ENCODE measurements at places on chromosomes 7 and 10. TPM values are rescaled to one million over a fixed set of nuclear protein-coding genes. Genes with fewer than 3 reads are reported as not detected.

The C10orf53 gene
- not detected for total RNA-seq

The IDI2 gene
- total RNA-seq = not detected

The CAMK1D gene
- total RNA-seq = 0.15 TPM

The SPDYE6 gene
- total RNA-seq = not detected

The NEUROD6 gene
- not detected for total RNA-seq

The OR2A1 gene
- total RNA-seq = not detected

The FAS gene
- 25.5 TPM for total RNA-seq

The FAM107B gene
- 8.7 TPM for total RNA-seq

The VSIR gene
- total RNA-seq = 10.1 TPM

The EPHB6 gene
- total RNA-seq = not detected

The PLAU gene
- 758 TPM for total RNA-seq

The SFTPA1 gene
- total RNA-seq = not detected

The RNLS gene
- 16.3 TPM for total RNA-seq

The TMEM273 gene
- not detected for total RNA-seq

The HTR7 gene
- 22.6 TPM for total RNA-seq

The TAS2R3 gene
- total RNA-seq = not detected

The NACAD gene
- total RNA-seq = 3.4 TPM

The LRRTM3 gene
- not detected for total RNA-seq

The FAM25G gene
- 21.2 TPM for total RNA-seq

The RBP3 gene
- not detected for total RNA-seq

The SVIL gene
- 13.4 TPM for total RNA-seq

The AZGP1 gene
- 0.39 TPM for total RNA-seq

The EMX2 gene
- total RNA-seq = 1.2 TPM

The CAV1 gene
- total RNA-seq = 764 TPM

The ASZ1 gene
- total RNA-seq = not detected

The EN2 gene
- total RNA-seq = not detected

Measured in hair follicular keratinocyte (primary cell).